Activated T-cell treated with anti-CD3 and anti-CD28 coated beads, Interleukin-2, amount 50 U/mL, for 1 hour (primary cell): ENCODE measurements at places on chromosomes 2 and 18.

GRCh38 chr2:241092677-241093076 is 9.4 kb downstream of the MTERF4 start:
- DNase-seq, result no peak

DNA sequence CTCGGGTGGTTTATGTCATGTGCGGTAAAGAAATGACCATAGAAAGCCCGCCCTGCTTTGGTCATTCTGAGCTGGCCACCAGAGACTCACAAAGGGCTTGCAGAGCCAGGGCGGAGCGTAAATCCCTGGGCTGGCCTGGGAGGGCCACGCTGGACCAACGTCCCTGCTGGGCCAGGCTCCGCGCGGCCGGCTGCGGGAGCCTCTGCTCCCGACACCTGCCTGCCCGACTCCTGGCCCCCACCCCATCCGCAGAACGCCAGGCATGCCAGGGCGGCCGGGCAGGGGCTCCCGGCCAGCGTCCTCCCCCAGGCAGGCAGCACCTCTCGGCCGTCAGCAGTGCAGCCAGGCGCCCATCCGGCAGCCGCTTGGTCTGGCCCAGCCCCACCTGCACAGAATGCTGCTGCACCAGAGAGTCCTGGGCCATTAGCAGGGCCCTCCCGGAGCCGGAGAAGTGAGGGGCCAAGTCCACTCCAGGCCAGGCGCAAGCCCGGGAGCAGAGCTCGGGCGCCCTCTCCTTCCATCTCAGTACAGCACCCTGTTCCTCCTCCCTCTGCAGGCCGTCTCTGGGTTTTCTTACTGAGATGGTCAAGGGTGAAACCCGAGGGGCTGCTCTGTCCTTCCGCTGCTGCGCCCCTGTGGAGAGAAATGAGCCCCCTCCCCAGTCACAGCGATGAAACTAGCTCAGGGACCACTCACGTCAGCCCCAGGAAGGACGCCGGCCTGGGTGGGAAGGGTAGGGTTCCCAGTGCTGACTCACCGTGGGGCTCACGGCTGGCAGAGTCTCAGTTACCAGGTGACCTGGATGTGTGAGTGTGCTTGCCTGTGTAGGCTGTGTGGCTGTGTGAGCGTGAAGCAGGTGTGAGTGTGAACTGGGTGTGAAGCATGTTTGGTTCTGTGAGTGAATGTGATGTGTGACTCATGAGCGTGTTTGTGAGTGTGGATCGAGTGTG is 83.3 kb downstream of the PTGR3 start:
- DNase-seq, result no peak

DNA sequence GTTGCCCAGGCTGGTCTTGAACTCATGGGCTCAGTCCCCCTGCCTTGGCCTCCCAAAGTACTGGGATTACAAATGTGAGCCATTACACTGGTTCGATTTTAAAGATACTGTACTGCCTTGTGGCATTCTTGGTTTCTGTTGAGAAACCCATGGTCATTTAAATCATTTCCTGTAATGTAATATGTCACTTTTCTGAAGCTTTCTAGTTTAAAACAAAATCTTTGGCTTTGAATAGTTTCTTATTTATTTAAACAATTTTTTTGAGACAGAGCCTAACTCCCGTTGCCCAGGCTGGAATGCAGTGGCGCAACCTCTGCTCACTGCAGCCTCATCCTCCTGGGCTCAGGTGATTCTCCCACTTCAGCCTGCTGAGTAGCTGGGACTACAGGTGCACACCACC is 8.9 kb downstream of the ZNF512 start:
- no peak for DNase-seq

DNA sequence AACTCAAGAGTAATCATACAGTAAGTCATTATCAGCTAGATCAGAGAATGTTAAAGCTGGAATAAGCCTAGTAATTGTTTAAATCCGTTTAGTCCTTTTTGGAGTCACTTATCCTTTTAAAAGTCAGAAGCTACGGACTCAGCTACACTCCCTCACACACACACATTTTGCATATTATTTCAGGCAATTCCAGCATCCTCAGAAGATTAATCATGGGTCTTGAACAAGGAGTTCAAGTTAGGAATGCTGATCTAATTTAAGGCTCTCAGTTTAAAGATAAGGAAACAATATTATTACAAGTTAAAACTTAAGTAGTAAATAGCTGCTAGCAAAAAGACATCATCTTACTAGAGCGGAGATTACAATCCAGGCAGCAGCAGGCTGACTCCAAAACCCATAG is 74.3 kb downstream of the GTF3C3 start:
- no peak for DNase-seq

DNA sequence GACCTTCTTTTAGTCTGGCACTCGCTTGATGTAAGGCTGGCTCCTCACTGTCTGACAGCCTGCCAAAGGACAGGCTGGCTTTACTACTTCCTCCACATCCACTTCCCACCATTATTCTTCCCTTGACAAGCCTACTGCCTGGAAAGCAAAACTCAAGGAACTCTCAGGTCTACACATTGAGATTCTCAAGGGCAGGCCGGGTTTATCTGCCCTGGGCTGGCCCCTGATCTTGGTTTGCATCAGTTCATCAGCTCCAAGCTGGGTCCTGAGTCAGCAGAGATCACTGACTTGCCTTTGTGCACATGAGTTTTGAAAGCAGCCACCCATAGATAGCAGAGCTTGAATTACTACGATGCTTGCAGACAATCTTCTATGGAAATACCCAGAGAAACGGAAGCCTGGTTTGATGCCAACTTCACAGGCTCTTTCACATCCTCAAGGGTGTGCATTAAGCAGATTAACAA is 53.9 kb downstream of the KCTD18 start:
- DNase-seq, result no peak

DNA sequence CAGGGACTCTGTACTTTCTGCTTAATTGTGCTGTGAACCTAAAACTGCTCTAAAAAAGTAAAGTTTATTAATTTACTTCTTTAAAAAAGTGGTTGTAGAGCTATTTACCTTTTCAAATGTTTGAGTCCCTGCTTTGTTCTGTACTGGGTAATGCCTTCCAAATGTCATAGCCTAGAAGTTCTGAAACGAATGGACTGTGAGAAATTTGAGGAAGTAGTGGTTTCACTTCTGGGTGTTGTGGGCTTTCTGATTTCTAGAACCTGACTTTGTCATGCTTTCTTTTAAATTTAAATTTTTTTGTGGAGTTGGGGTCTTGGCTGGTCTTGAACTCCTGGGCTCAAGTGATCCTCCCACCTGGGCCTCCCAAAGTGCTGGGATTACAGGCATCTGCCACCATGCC is 44.6 kb downstream of the SMAD4 start:
- DNase-seq, result no peak

- DNase-seq, result no peak
Measured at GRCh38 chr2:236919209-236919608, 166.5 kb upstream of the COPS8 start.

GRCh38 chr18:46378864-46379207 is 274.7 kb downstream of the HAUS1 start:
- no peak for DNase-seq

- DNase-seq, result no peak
Measured at GRCh38 chr2:125455110-125455509, 1200.8 kb upstream of the GYPC start.

DNA sequence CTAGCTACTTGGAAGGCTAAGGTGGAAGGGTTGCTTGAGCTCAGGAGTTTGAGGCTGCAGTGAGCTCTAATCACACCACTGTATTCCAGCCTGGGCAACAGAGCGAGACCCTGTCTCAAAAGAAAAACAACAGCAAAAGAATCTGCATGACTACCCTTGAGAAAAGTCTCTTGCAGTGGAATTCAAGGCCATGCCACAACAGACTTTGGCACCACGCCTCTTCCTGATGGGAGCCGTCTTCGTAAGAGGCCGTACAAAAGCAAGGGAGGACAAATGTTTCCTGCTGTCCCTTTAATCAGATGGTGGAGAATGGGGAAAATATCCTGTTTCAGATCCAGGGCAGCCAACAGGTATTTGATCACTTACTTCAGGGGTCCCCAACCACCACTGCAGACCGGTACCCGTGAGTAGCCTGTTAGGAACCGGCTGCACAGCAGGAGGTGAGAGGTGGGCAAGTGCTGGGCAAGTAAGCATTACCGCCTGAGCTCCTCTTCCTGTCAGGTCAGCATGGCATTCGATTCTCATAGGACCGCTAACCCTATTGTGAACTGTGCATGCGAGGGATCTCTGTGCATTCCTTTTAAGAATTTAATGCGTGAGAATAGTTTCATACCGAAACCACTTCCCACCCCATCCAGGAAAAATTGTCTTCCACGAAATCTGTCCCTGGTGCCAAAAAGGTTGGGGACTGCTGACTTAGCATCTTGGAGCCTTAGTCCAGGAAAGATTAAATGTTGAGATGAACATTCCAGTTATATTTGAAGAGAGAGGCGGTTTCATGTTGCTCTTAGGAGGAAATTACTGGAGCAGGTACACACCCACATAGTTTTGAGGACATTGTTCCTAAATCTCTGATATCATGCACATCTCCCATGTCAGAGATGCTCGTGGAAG is 94.4 kb upstream of the XPO1 start:
- no peak for DNase-seq

DNA sequence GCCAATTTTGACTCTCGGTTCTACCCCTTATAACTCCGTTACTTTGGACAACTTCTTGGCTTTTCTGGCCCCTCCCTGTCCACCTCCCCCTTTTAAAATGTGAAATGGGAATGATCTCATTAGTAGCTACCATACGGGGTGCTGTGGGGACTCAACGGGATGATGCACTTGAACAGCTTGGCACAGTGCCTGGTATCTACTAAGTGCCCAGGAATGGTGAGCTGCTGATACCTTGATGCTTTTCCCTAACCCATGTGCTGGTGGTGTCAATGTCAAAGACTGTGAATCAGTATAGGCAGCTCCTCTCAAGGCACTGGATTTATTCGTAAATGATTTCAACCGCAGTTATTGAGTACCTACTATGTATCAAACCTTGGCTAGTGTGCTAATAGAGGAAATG is 204.2 kb downstream of the LOXHD1 start:
- no peak for DNase-seq

GRCh38 chr2:33342705-33343104 is 133.7 kb upstream of the RASGRP3 start:
- no peak for DNase-seq

DNA sequence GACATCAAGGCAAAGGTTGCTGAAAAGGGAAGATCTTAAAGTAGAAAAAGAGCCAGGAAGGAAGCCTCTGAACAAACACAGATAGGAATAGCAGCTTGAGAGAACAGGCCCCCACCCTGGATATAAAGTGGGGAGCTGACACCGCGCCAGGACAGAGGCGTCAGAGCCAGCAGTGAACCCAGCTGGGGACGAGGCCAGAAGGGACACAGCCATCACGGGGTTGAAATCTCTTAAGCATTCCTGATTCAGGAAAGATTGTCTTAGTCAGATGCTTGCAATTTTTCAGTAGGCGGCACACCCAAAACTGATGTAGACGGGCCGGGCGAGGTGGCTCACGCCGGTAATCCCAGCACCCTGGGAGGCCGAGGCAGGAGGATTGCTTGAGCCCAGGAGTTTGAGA is 93.8 kb upstream of the PHLPP1 start:
- DNase-seq, result no peak

- no peak for DNase-seq
Measured at GRCh38 chr2:139492131-139492680, 712.0 kb upstream of the NXPH2 start.

GRCh38 chr2:238155761-238156694 is 2.7 kb upstream of the ERFE start:
- no peak for DNase-seq

DNA sequence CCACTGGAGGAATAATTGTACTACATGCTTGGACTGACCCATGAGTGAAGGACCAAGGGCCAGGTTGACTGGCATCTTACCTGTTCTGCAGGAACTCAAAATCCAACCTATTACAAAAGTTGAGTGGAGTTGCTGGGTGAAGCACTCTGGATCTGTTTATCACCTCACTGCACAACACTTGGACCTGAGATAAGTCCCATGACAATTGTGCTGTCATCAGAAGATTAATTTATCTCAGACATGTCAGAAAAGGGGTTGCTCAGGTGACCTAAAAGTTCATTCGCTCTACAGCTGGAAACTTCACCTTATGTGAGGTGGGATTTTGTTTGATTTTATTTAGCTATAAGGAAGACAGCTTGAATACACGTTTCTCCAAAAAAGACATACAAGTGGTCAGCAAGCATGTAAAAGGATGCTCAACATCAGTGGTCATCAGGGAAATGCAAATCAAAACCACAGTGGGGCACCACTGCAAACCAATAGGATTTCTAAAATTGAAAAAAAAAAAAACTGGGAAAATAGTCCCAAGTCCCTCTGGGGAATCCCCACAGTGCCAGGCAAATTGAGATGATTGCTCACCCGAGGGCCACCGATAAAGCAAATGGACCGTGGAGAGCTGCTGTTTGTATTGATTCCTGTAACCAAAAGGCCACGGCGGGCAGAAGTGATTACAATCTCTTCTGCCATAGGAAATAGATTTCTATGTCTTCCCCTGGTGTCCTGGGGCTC is 65.8 kb upstream of the SLC35F5 start:
- no peak for DNase-seq

- no peak for DNase-seq
Measured at GRCh38 chr2:181128199-181128598, 147.8 kb downstream of the UBE2E3 start.

DNA sequence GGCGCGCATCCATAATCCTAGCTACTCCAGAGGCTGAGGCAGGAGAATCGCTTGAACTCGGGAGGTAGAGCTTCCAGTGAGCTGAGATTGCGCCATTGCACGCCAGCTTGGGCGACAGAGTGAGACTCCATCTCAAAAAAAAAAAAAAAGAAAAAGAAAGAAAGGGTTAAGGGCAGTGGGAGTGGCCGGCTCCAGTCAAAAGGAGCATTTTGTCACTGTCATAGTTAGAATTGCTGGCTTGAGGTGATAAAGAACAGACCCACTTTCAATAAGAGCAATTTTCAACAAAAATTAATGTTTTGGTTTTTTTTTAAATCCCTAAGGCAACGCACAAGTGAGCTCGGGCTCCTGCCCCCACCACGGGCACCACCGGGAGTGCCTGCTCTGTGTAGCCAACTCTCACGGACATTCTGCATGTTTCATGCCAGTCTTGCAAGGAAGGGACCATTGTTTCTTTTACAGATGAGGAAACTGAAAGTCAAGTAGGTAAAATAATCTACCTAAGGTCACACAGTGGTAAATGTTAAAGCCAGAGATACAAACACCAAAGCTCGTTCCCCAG is 8.5 kb downstream of the CIB4 start:
- no peak for DNase-seq

DNA sequence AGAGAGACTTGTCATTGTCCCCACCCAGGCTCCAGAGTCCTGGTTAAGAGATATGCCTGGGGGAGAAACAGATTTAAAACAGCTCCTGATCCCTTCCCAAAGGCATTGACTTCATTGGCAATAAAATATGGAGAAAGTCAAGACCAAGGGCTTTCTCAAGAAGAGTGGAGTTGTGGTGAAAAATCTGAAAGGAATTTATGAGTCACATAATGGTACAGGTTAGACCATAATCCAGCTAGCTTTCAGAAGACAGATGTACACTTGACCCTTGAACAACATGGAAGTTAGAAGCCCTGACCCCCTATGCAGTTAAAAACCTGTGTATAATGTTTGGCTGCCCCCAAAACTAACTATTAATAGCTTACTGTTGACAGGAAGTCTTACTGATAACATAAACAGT is 599.1 kb upstream of the SOX11 start:
- no peak for DNase-seq

DNA sequence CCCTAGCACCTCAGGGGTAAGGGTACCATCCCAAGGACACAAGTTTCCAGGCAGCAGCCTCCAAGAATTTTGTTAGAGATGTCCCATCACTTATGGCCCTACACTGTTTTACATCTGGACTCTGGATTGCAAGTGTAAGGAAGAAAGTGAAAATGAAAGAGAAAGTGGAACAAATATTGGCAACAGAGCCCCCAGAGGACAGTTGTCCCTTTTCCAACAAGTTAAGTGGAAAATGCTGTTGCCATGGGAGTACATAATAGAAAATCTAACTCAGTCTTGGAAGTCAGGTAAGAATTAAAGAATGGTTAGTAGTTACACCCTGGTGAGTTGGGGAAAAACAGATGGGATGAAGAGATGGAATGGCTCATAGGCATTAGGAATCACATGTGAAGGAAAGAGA is 50.6 kb downstream of the TTC21B start:
- no peak for DNase-seq
